Activated CD4-positive, alpha-beta memory T cell treated with anti-CD3 and anti-CD28 coated beads, Interleukin-2, amount 10 ng/mL, durations not matched to agents 7 days and 5 days (primary cell): ENCODE measurements at places on chromosomes 2 and 18. TPM values are rescaled to one million over a fixed set of nuclear protein-coding genes. Genes with fewer than 3 reads are reported as not detected.

GRCh38 chr2:226031647-226032501 lies 632.4 kb downstream of the NYAP2 start:
- DNase-seq: no peak

DNA sequence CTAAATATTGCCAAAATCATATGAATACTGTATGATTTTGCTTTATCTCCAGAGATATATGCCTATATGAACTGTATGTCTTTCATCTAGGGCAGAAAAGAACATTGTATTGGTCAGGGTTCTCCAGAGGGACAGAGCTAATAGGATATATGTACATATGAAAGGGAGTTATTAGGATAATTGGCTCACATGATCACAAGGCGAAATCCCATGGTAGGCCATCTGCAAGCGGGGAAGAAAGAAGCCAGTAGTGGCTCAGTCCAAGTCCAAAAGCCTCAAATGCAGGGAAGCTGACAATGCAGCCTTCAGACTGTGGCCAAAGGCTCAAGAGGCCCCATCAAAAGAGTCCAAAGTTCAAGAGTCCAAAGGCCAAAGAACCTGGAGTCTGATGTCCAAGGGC lies 209.9 kb downstream of the RNF144A start:
- no peak for DNase-seq

DNA sequence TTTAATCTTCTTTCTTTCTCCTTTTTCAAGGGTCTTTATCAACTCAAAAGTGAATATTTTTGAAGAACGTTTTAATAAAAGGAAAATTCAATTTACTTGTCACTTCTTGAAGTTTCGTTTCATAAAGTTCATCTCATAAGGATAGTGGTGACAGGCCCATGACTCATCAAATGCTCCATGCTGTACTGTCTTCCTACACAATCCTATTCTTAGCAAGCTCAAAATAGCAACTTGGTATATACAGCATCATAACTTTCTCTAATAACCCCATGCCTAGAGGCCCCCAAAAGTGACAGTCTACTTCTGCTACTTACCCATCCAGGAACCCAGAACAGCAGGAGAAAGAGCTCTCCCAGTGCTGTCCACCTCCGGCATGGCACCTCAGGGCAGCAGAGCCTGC lies 7.7 kb downstream of the FBXO15 start:
- no peak for DNase-seq

DNA sequence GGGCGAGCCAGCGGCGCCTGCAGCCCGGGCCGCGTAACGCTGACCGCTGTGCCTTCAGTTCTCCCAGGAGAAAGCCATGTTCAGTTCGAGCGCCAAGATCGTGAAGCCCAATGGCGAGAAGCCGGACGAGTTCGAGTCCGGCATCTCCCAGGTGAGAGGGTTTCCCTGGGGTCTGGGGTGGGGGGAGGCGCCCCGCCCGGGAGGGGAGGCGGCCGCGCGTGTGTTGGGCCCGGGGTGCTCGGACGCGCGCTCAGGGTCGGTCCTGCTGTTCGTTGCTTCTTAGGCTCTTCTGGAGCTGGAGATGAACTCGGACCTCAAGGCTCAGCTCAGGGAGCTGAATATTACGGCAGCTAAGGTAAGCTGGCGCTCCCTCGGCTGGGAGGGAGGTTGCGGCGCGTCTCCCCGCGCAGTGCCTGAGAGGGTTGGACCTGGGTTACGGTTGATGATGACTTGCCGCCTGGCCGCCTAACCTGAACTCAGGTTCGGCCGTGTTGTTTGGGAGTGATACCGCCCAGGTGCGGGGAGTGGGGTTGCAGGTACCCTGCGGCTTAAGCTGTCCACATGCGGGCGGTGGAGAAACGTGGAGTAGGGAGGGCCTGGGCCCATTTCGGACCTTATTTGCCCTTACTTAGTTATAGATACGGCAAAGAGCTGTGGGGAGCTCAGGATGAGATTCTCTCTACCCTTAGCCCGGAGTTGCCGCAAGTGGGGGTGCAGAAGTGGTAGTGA lies 638 bp downstream of the RPS7 start:
- peak; percentile 36 for DNase-seq

DNA sequence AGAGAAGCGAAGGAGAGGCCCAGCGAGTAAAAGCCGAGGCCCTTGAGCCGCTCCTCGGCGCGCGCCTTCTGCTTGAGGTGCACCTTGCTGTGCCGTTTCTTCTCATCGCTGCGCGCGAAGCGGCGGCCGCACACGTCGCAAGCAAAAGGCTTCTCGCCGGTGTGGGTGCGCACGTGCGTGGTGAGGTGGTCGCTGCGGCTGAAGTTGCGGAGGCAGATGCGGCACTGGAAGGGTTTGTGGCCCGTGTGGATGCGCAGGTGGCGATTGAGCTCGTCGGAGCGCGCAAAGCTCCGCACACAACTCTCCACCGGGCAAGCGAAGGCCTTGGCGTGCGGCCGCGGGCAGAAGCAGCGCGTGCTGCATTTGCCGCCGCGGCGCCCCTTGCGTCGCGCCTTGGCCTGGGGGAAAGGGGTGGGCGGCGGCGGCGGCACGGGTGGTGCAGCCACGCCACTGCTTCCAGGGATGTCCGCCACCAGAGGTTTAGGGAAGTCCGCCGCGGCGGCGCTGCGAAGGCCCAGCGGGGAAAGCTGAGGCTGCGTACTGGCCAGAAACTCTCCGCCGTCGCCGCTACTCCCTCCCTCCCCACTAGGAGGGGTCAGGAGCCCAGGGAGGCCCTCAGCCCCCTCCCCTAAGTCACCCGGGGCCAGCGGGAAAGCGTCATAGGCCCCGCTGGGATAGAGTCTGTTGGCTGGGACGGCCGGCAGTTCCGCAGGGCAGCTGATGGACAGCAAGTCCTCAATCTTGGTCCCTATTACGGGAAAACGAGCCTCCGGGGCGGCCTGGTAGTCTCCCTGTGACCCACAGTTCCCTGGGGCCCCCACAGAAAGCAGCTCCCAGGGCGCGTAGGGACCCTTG lies 1.7 kb downstream of the EGR4 start:
- DNase-seq: no peak

The MAP2 gene
- total RNA-seq: not detected
